Fibroblast of skin of right biceps (primary cell): ENCODE measurements at places on chromosomes 16 and 17.
A peak's percentile ranks its signal among the peaks of the same experiment; 100 is the strongest.

- DNase-seq = no peak
Measured at GRCh38 chr17:78779850-78780249, 2.2 kb downstream of the CYTH1 start.

- peak; percentile 80 for DNase-seq
Measured at GRCh38 chr16:51881731-51882130, 665.2 kb downstream of the TOX3 start.

- DNase-seq = no peak
Measured at GRCh38 chr17:34568953-34569352, 10.4 kb upstream of the TMEM132E start.

DNA sequence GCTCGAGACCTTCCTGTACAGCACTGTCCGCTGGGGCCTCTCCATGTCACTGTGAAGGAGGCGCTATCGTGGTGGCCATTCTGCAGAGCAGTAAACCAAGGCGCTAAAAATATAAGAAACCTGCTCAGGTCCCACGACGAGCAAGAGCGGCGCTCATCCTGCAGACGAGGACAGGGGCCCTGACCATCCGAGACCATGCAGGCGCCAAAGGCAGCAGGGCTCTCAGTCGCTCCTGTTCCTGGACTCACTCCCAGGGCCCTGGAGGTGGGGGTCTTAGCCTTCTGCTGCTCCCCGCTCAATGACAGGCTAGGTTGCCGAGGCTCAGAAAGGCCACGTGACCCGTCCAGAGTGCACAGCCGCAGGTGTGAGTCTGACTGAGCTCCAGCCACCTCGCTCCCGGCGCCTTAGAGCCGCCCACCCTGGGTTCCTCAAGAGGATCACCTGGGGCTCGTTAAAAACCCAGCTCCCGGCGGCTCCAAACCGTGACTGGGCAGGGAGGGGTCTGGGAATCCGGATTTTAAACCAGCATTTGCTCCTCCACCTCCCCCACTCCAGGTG is 509 bp upstream of the ATP2C2 start:
- DNase-seq = no peak

- DNase-seq = peak; percentile 96
Measured at GRCh38 chr17:75405365-75406221, at the start of gene GRB2. GRB2 (minus strand) TSS chr17:75405678; CDS start chr17:75393628, 12,050 bp downstream.

DNA sequence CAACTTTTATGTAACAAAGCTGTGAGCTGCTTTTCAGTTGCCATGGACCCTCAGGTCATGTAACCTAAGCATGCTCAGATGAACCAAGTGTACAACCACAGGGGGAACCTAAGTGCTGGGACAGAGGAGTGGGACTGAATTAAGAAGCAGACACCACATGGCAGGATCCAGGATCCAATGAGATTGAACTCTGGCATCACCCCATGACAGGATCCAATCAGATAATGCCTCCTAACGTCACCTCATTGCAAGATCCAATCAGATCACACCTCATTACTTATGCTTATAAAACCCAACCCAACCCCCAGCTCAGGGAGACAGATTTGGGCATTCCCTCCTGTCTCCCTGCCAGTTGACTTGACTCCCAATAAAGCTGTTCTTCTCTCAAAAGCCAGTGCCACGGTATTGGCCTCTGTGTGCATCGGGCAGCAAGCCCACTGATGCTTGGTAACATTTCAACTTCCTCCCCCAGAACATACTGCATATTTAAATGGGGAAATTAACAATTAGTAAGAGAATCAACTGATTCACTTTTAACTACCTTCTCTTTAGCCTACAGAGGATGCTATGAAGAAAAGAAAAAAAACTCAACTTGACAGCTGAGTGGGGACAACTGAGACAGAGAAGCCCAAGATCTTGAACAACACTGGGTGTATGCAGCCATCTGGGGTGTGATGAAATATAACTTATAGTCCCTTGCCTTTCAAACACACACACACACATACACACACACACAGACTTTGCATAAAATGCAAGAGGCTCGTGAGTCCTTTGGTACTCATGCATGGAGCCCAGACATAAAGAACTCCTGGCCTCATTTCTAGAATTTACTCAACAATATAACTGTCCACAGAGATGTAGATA is 148.4 kb downstream of the SLC39A11 start:
- no peak for DNase-seq

GRCh38 chr16:31196324-31197088 is 6.1 kb downstream of the PYCARD start:
- DNase-seq = no peak

DNA sequence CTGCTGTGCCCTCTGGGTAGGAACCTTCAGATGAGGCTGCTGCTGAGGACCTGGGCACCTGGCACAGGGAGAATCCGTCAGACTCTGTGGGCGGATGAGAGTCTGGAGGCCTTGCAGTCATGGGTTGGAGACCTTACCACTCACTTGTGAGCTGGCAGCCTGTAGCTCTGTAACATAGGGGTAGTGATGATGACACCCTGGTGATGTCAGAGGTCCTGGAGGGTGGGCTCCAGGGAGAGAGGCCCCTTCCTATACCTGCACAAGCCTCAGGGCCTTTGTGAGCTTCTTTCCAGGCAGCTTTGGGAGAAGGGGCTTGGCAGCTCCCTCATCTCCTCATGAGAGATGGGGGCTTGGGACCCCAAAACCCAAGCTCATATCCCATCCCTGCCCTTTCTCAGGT is 1.6 kb downstream of the MIEF2 start:
- DNase-seq = no peak

- DNase-seq = no peak
Measured at GRCh38 chr17:2862197-2862596, 66.0 kb downstream of the RAP1GAP2 start.

DNA sequence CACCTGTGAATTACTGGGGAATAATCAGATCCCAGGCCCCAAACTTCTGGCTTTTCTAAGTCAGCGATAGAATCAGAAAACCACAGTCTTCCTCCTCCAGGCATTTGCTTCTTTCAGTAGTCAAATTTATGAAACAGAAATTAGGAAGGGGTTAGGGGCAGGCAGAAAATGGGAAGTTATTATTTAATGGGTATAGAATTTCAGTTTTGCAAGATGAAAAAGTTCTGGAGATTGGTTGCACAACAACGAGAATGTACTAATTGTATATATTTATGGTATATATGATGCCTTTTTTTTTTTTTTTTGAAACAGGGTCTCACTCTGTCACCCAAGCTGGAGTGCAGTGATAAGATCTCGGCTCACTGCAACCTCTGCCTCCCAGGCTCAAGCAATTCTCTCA is 23.5 kb downstream of the ORC6 start:
- DNase-seq = no peak

GRCh38 chr17:83119987-83120864 is 40.8 kb downstream of the METRNL start:
- DNase-seq = no peak

DNA sequence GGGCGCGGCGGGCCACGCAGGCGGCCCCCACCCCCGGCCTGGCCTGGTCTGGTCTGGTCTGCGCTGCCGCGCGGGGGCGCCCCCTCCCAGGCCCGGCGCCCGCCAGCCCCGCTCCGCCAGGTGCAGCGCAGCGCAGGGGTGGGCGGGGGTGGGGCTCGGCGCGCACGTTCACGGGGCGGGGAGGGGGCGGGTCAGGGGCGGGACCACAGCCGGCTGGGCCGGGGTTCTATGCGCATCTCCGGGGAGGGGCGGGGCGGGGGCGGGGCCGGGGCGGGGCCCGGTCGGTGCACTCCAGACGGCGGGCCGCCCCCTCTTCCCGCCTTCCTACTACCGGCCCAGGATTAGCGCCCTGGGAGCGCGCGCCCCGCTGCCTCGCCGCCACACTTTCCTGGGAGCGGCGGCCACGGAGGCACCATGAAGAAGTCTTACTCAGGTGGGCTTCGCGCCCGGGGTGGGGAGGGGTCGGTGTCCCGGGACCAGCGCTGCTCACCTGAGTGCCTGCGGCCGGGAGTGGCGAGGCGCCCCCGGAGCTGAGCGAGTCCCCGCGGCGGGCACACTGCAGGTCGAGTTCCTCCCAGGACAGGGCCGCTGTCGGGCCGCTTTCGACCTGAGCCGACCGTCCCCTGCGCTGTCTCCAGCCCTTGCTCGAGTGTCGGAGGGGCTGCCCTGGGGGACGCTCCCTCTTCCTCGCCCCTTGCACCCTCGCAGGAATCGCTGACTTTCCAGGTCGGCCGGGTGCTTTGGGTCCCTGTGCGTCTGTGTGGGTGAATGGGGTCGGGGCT is 140.5 kb downstream of the SEC14L1 start:
- peak; percentile 37 for DNase-seq

- no peak for DNase-seq
Measured at GRCh38 chr17:21021208-21021803, 21.5 kb downstream of the USP22 start.

GRCh38 chr17:48553190-48553547 is 8.3 kb upstream of the HOXB2 start:
- DNase-seq = no peak

DNA sequence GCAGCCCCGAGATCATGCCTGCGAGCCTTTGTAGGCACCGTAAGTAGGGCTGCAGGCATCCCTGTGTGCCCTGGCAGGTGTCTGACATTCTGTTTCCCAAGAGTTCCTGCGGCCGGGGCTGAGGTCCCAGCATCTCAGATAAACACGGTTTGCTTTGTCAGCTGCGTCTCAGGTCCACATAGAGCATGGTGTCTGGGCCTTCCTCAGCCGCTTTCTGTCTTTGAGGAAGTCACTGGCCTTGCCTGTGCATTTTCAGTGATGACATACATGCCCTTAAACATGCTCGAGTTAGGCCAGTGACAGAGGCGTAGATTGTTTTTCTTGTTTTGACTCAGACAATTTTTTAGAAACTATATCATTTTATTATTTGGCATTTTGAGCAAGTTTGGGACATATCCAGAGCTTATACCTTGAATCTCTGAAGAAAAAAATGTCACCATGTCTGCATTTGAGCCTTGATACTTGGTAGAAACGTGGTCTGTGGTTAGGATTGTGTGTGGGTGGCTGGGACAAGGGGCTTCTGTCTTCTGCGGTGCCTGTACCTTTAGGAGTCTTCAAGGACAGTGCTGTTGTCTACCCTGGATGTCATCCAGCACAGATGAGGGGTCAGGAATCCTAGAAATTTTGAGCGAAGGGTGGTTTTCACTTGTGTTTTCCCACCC is 105.8 kb downstream of the SNX29 start:
- DNase-seq = no peak

GRCh38 chr17:72514321-72514861 is 393.6 kb downstream of the SOX9 start:
- no peak for DNase-seq

DNA sequence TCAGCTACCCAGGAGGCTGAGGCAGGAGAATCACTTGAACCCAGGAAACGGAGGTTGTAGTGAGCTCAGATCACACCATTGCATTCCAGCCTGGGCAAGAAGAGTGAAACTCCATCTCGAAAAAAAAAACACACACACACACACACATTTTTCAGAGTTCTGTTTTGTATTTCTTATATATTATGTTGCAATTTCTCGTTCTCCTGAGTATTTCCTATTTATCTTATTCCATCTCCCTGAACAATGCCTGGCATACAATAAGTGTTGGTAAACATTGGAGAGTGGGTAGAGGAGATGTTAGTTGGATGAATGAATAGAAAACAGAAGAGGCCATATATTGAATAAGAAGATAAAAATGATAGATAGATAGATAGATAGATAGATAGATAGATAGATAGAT is 167.8 kb upstream of the CDH5 start:
- DNase-seq = no peak

- DNase-seq = no peak
Measured at GRCh38 chr17:28719021-28719433, 758 bp upstream of the RPL23A start.

- no peak for DNase-seq
Measured at GRCh38 chr16:13969711-13970110, 49.8 kb downstream of the ERCC4 start.

- DNase-seq = no peak
Measured at GRCh38 chr17:58401287-58401686, 16.0 kb downstream of the RNF43 start.

- DNase-seq = no peak
Measured at GRCh38 chr17:70215656-70216055, 46.3 kb downstream of the KCNJ2 start.

GRCh38 chr17:17120294-17120693 is 78.0 kb downstream of the MPRIP start:
- no peak for DNase-seq

- DNase-seq = peak; percentile 87
Measured at GRCh38 chr17:49191917-49192741, 18.2 kb downstream of the GNGT2 start.

GRCh38 chr17:31256936-31257335 is 40.1 kb downstream of the OMG start:
- no peak for DNase-seq

GRCh38 chr16:57367116-57367752 is 5.1 kb upstream of the CX3CL1 start:
- no peak for DNase-seq

DNA sequence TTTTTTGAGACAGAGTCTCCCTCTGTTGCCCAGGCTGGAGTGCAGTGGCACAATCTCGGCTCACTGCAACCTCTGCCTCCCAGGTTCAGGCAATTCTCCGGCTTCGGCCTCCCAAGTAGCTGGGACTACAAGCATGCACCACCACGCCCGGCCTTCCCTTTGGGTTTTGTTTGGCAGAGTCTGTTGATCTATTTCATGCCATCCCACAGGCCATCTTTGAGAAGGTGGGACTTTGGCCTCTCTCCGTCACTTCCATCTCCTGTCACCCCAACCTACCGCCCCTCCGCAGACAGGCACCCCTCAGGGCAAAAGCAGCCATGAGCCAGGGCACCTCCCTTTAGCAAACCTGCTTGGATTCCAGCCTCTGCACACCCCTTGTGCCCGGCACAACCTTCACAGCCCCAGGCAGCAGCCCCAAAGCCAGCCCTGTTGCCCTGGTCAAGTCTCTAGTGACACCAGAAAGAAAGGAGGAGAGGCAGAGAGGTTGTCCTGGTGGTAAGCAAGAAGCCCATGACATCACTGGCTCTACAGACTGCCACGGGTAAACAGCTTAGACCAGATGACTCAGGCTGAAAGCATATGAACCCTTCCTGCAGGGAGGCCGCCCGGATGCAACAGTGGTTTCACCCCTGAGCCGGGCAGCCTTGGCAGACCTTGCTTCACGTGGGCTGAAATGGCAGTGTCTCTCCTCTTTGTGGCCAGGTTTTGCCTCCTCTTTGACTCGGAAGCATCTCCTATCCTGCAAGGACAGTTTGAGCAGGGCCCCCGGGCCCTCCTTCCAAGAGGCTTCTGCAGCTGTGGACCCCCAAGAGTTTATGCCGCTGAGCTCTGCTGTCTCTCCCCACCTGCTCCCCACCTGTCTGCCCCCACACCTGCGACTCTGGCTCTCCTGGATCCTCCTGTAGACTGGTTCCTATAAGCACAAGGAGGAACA is 8.1 kb upstream of the TIMP2 start:
- DNase-seq = peak; percentile 95

- DNase-seq = peak; percentile 71
Measured at GRCh38 chr16:3444032-3444388, 530 bp downstream of the NAA60 start.

GRCh38 chr16:15979801-15980200 is 30.4 kb downstream of the ABCC1 start:
- no peak for DNase-seq
